ENCODE measurements at places on chromosomes 3 and 15.

- DNase-seq: no peak
Observed at GRCh38 chr15:35777061-35777460, 231.1 kb upstream of the DPH6 start.

DNA sequence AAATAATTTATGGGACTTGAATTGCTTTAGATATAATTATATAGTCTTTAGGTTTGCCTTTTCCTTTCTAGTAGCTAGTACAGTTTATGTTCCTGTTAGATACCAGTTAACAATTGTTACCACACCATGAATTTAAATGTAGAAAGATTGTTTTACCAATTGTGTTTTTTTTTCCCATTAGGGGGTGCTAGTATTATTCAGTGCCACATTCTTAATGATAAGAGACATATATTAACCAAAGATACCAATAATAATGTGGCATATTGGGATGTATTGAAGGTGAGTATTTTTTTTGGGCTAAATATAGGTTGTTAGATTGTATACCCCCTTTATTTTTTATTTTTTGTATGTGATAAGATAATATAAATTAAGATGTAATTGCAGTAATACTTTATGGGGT is 27.7 kb downstream of the WDR48 start:
- DNase-seq: no peak

GRCh38 chr15:97401195-97401594 is 559.3 kb upstream of the ARRDC4 start:
- DNase-seq: no peak

- DNase-seq: no peak
Observed at GRCh38 chr15:44482090-44482489, 54.7 kb downstream of the CTDSPL2 start.

- DNase-seq: no peak
Observed at GRCh38 chr3:23389686-23390085, 186.6 kb downstream of the UBE2E2 start.

DNA sequence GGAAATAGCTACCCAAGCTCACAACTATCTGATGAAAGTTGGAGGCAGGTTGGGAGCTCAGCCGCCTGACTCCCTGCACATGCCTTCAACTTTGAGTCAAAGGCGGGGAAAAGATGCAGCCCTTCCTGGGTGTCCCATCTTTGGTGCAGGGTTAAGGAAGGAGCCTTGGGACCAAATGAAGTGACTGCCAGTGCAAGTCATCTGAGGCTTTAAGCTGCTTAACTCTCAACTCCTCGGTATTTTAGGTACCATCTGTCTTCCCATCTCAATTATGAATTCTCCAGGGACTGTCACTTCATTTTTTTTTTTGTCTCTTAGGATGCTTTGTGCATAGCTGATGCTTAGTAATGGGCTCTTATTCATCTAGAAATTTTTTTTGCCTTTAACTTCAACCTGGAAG is 408.8 kb upstream of the C2CD4B start:
- DNase-seq: no peak

GRCh38 chr3:45518376-45519135 is 76.0 kb upstream of the LIMD1 start:
- no peak for DNase-seq

- no peak for DNase-seq
Observed at GRCh38 chr3:126834596-126835471, 130.8 kb downstream of the CHCHD6 start.

- no peak for DNase-seq
Observed at GRCh38 chr3:9105421-9105820, 142.1 kb upstream of the RAD18 start.

- DNase-seq: no peak
Observed at GRCh38 chr15:40006003-40006402, 33.0 kb downstream of the SRP14 start.

GRCh38 chr3:149004622-149005021 is 13.3 kb downstream of the GYG1 start:
- DNase-seq: no peak

DNA sequence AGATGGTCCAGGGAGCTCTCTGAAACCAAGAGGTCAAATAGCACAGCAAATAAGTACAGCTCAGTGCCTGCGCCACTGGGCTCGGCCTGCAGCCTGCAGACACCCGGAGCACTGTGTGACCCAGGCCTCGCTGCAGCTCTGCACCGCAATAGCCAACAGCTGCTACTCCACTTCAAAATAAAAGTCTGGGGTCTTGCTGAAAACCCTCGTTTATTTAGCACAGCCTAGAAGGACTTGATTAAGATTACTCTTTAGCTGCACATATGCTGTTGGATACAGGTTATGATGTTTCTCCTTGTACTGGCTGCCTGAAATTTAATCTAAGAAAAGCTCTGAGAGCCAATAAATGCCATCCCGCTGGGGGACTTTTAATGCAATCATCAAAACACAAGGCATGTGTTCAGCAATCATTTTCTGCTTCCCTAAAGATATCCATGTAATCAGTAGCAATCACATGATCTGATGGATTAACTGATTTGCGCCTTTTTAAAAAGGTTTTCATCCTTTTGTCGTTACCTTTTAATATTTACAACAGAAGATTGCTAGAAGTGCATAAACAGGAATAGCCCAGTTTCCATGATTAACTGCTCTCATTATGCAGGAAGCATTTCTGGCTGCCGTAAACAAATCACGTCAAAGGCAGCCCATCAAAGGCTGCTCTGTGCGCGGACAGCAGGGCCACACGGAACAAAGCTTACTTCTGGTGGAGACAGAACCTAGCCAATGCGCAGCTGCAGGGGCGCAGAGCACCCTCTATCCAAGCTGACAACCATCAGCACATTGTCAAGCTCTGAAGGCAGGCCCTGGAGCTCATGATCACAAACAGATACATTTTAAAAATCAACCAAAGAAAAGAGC is 58.8 kb downstream of the CLASP2 start:
- DNase-seq: no peak

DNA sequence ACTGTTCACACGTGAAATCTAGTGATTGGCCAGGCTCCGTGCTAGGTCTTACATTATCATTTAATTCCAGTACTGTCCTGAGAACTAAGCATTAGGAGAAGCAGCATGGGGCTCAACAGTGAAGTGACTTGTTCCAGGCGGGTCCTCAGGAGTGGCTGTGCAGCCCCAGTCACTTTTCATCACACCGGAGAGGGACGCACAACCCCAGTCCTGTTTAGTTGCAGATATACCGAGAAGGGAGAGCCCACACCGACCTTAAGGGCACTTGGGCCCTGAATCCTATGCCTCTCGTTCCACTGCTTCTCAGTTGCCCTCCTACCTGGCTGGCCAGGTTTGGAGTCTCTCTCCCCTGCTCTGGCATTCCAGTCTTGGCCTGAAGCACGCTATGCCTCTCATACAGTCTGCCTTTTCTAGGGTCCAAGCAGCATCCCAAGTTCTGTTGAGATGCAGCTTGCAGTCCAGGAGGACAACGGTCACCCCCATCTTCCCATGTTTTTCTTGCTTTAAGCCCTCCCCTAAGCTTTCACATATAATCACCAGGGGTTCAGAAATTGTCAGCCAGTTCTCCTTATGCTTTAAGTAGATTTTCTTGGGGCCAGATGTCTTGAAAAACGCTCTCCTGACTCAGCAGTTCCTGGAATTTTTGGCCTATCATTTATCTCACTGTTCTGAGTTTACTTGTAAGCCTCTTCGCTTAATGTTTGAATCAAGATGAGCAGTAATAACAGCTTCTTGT is 10.1 kb downstream of the FAM131A start:
- no peak for DNase-seq

GRCh38 chr3:31295150-31295765 is 237.5 kb upstream of the STT3B start:
- DNase-seq: no peak

Measured in stimulated activated CD4-positive, alpha-beta T cell treated with anti-CD3 and anti-CD28 coated beads, Interleukin-15, amount 100 ng/mL, for 48 hours (primary cell).